ENCODE measurements at places on chromosomes 7 and 10. TPM values are rescaled to one million over a fixed set of nuclear protein-coding genes. Genes with fewer than 3 reads are reported as not detected.

Gene TRPV6
- not detected for total RNA-seq

Gene PNLIPRP3
- not detected for total RNA-seq

Gene LRRC61
- not detected for total RNA-seq

GRCh38 chr10:71776481-71776925 is 3.2 kb upstream of the VSIR start:
- DNase-seq = no peak

DNA sequence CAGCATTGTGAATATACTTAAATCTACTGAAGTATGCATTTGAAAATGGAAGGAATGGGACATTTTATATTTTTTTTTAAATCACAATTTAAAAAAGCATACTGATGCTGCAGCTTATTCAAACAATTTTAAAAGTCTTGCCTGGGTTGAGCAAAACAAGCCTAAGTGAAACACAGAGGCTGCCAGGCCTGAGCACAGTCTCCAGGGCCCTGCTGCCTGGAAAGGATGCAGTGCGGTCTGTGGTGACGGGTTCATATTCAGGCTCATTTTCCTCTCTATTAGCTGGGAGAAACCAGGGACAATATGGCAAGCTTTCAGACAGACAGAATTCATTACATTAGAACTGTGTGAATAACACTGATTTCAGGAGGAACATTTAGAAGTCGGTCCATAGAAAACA is 251.9 kb downstream of the COBL start:
- no peak for DNase-seq

- DNase-seq = no peak
Measured at GRCh38 chr10:34644224-34644623, 170.9 kb downstream of the PARD3 start.

- DNase-seq = peak; percentile 25
Measured at GRCh38 chr10:128875956-128876736, 590.9 kb upstream of the MGMT start.

DNA sequence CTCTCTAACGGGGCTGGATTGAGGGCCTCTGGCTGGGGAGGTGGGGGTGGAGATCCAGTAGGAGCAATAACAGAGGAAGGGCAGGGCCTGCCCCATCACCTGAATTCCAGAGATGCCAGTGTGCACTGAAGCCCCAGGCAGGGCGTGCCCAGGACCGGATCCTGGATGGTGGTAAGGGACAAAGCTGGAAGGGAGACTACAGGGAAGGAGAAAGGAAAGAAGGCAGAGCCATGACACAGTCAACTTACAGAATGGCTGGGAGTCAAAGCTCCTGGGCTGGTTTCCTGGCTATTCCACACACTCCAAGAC is 666 bp downstream of the TMEM139 start:
- DNase-seq = no peak

GRCh38 chr7:12764458-12764891 is 77.0 kb downstream of the ARL4A start:
- DNase-seq = no peak
